ENCODE measurements at places on chromosomes 4 and X.

- no peak for DNase-seq
Observed at GRCh38 chr4:147599206-147599605, 18.0 kb upstream of the TMEM184C start.

GRCh38 chr4:42928582-42928981 lies 36.1 kb downstream of the GRXCR1 start:
- DNase-seq, result no peak

GRCh38 chr4:40323866-40324265 lies 11.3 kb upstream of the CHRNA9 start:
- DNase-seq, result no peak

DNA sequence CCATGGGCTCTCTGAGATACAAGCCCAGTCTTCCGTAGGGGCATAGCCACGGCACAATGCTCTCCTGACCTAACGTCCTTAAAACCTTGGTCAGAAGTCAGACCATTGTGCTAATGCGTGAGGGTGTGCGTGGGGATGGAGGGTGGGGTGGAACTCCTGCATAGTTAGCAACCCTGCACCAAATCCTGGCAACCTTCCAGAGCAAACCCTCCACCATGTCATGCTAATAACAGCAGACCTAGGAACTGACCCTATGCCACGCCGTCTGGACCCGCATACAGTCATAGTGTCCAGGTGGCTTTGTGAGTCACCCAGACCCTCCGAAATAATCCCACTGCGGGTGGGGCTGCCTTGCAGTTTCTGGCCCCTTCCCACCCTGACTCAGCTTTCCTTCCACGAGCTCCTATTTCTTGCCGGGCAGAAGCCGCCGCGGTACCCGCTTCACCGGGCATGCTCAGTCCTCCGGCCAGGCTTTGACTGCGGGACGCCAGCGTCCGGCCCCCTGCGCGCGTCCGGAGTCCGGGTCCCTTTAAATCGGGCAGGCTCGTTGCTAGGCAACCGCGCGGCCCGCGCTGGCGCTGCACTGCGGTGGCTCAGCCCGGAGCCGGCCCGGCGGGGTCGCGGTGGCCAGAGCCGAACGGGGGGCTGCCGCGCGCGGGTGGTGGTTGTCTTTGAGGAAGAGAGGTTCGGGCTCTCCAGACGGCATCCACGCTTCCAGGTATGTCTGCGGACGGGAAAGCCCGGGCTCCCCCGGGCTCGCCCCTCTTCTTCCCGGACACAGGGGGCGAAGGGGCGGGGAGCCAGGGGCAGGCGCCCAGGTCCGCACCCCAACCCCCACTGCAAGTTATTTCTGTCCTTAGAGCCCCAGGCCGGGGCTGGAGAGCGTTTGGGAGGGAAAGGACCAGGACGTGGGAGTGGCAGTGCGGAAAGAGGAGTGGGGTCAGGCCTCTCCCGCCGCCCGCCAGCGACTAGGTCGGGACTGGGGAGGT lies at the start of gene CCDC160:
CCDC160 (plus strand) TSS at position 557 of the 989 bp plus-strand sequence. CDS start 7,619 bp downstream, outside the sequence.
- no peak for DNase-seq

GRCh38 chr4:69095301-69095731 lies 958 bp upstream of the UGT2B7 start:
- DNase-seq, result no peak

- no peak for DNase-seq
Observed at GRCh38 chrX:139287155-139287924, 243.2 kb upstream of the F9 start.

DNA sequence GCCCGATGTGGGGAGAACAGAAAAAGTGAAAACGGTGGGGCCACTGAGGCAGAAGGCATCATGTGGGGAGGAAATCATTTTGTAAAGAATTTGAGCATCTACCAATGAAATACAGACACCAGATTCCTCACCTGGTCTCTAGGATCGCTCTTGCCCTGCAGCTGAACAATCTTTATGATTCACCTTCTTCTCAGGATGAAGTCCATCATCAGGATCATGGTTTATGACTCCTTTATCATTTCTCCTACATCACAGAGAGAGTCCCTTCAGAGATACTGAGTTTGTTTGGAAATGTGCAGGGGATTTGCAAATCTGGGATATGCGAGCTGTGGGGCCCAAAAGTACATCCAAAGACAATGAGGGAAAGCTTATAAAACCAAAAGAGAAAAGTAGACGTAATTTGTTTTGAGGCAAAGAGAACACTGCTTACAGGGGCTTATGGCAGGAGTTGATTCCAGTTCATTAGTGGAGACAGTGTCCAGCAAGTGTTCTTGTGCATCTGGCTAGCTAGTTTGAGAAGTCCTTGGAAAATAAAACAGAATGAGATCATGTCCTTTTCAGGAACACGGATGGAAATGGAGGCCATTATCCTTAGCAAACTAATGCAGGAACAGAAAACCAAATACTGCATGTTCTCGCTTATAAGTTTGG lies 15.3 kb upstream of the ANXA5 start:
- no peak for DNase-seq

DNA sequence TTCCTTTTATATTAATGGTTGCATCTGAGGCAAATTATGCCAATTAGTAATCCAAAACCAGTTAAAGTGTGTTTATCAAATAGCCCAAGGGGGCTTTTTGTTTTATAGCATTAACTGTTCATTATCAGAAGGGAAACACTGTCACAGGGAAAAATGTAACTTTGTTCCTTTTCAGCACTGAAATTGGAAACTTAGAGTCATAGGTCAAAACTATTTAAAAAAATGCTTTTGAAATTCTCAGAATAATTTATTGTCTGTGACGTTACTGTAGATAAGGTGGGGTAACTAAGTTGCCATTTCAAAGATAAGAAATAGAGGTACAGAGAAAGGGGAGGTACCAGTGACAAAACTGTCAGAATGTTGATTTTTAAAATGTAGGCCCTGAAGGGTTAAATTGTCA lies 129.3 kb downstream of the AKAP4 start:
- DNase-seq, result no peak

GRCh38 chr4:38500433-38500832 lies 163.6 kb upstream of the KLF3 start:
- no peak for DNase-seq

DNA sequence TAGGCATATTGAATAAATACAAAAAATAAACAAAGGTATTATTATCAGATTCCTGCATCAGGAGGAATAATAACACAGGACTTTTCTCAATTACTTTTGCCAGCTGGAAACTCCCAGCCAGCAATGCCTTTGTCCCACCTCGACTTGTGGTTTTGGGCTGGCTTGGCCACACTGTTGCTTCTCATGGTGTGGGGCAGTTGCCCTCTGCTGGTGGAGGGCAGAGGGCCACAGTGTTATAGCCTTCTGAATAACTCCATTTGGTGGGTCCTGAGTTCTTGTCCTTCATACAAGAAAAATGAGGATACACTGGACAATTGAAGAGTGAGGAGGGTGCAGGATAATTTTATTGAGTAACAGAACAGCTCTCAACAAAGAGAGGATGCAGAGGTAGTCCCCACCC lies 1206.0 kb upstream of the ADGRL3 start:
- no peak for DNase-seq

- no peak for DNase-seq
Observed at GRCh38 chrX:49892542-49892941, 13.3 kb downstream of the USP27X start.

DNA sequence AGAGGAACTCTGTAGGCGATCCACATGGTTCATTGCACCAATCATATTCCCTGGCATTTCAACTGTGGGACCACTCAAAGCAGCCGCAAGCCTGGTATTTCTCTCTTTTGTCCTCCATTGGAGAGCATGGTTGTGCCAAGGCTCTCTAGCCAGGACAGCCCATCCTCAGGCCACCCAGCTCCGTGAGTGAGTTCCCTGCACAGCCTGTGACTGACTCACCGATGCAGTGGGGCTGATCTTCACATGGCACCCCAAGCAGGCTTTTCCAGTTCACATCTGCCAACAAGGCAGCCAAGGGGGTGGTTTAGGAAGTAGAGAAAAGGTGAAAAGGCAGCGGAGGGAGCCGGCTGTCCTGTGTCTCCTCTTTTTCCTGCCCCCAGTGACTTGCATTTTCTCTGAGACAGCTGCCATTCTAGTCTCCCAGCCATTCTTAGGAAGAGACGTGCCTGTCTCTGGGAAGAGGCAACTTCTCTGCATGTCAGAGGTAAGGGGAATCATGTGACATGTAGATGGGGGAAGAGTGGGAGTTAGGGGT lies 69.2 kb downstream of the MID1IP1 start:
- DNase-seq, result no peak

GRCh38 chrX:51614353-51615012 lies 4.2 kb downstream of the CENPVL3 start:
- DNase-seq, result no peak

DNA sequence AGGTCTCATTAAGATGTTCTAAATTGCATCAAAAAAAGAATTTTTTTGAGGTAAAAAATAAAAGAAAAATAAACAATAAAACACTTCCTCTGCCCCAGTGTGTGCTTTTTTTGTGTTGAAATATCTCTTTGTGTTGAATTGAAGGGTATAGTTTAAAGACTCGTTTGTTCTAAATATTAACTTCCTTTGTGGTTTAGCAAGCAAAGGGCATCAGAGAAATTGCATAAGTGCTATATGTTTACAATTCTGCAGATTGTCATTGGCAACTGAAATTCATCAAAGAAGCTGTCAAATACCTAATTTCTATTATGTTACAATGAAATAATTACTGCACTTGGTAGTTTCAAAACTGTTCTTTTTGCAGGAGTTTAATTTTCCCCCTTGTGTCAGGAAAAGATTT lies 260.5 kb downstream of the DKK2 start:
- DNase-seq, result no peak

GRCh38 chr4:82652062-82652461 lies 90.3 kb upstream of the TMEM150C start:
- DNase-seq, result no peak

DNA sequence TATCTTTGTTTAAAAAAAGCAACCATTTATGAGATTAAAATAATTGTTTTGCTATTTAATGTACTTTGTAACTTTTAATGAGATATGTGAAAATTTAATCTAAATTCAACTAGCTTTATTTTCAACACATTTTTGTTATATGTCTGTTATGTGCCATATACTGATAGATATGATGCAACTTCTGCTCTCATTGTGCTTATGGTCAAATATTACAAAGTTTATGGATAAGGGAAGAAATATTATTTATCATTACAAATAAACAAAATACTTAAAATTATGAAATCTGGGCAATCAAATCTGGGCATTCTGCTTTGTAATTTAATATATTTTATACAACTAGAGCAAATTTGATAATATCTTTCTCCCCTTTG lies 40.0 kb downstream of the PCDH10 start:
- DNase-seq, result no peak

DNA sequence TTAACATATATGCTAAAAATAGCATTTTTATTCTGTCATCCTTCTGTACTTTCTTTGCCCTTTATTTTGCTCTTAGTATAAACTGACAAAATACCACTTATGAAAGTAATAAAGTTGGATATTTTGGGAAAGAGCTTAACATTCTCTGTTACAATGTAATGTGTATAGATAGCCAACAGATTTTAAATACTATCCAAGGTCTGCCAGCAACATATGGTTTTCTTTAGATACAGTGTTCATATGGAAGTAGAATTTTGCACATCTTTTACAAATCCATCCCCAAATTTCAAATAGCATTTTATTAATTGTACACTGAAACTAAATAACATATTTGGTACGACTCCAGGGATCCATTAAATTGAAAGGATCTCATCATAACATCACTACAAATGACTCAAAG lies 268.6 kb upstream of the PCDH18 start:
- no peak for DNase-seq

GRCh38 chrX:107551546-107551945 lies 76.8 kb upstream of the PRPS1 start:
- DNase-seq, result no peak

DNA sequence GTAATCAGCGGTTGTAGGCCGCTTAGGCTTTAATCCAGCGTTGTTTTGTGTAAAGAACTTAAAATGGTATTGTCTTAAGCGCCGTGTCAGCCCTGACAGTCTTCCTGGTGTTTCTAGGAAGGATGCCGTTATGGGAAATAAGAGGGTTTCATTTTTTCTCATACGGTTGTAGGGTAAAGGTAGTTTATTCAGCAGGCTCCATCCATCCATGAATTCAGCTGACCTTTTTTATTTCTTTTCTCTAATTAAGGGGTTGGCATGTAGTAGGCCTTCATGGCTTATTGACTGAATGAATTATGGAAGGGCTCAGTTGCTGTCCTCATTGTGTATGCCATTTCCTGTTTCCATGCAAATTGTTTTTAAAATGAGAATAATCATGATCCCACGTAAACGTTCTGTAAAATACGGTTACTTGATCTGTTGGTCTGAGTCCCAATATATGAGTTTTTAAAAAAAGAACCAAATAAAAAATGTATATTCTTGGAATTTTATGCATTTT lies 693 bp downstream of the OCIAD1 start:
- no peak for DNase-seq

DNA sequence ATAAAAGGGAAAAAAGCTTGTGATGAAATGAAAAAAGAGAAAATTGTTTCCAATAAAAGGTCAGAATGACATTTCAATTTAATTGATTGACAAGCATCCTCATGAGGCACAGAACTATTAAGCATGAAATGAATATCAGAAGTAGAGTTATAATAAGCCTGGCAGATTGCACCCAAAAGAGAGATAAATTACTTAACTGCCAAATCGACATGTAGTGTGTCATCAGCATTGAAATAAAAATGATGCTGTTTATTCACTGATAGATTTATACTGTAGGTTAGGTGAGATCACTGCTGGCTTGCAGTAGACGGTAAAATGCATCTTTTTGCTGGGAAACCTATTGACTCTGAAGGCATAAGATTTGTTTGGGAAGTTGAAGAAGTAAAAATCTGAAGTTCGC lies 507.2 kb downstream of the FSTL5 start:
- DNase-seq, result no peak

GRCh38 chr4:143356493-143356892 lies 19.8 kb downstream of the GAB1 start:
- no peak for DNase-seq

DNA sequence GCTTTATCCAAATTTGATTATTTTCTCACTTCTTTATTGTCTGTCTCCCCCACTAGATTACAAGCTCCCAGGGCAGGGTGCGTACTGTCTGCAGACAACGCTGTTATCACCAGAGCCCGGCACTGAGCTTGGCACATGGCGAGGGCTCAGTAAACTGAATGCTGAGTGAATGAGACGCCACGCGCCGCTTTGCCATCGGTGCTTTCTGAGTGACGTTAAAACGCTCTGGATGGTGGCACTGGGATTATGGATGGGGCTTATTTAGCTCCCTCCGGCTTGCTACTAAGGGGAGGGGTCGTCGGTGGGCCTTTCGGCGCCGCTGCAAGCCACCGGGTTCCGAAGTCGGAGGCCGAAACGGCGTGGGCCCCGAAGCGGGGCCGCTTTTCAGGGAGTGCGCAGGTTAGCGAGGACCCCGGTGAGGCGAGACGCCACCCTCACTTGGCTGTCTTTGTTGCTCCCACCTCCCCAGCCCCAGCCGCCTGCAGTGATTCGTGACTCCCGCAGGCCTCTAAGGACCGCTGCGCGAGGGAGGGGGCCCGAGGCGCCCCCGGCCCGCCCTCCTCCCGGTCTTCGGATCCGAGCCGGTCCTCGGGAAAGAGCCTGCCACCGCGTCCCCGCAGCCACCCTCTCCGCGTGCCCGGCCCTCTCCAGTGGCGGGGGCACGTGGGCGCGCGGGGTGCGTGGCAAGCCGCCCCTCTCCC lies 569 bp upstream of the FHL1 start:
- DNase-seq, result peak; percentile 20

Data from activated CD4-positive, alpha-beta T cell treated with anti-CD3 and anti-CD28 coated beads for 4 hours (primary cell).